ENCODE measurements at places on chromosomes 7 and 10.

DNA sequence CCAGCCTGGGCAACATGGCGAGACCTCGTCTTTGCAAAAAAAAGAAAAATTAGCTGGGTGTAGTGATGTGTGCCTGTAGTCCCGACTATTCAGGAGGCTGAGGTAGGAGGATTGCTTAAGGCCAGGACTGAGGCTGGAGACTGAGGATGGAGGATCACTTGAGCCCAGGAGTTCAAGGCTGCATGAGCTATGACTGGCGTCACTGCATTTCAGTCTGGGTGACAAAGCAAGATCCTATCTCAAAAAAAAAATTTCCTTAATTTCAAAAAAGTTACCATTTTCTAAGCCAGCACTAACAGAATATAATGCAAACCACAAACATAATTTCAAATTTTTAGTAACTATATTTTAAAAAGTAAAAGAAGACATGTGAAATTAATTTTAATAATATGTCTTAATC lies 13.4 kb upstream of the SRGN start:
- DNase-seq: no peak

- DNase-seq: no peak
Measured at GRCh38 chr10:86684331-86685097, 16.2 kb downstream of the LDB3 start.

- DNase-seq: no peak
Measured at GRCh38 chr10:119673271-119673670, 22.1 kb downstream of the BAG3 start.

- no peak for DNase-seq
Measured at GRCh38 chr10:8043569-8044306, 10.8 kb upstream of the GATA3 start.

DNA sequence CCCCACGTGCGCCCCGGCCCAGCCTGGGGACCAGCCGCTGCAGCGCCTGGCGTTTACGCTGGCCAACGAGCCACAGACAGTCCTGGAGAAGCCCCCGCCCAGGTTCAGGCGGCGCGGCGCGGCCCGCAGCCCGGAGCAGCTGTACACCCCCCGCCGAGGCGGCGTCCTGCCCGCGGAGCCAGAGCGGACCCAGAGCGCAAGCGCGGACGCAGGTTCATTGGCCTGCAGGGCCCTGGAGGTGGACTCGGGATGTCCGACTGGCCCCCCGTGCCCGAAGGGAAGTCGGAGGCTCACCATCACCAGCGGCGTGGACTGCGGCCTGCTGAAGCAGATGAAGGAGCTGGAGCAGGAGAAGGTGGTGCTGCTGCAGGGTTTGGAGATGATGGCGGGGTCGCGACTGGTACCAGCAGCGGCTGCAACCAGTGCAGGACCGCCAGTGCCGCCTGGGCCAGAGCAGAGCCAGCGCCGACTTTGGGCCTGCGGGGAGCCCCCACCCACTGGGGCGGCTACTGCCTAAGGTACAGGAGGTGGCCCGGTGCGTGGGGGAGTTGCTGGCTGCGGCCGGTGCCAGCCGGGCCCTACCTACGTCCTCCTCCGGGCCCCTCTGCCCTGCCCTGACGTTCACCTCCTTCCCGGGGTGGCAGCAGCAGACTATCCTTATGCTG lies 72.0 kb upstream of the KCTD7 start:
- DNase-seq: no peak

DNA sequence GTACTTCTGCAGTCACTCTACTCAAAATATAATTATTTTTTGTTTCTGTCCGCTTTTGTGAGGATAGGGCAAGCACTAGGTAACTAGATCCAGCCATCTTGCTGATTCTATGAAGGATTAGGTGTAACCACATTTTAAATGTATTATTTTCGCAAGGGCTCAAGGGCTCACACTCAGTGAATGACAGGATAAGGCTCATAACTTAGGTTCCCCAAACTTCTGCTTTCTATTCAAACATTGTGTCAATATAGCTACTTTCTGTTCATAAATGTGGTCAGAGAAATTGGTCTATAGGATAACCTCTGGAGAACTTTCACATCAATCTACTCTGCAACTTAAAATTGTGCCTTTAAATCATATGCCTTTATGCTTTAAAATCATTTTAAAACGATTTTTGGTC lies 1141.2 kb downstream of the SORCS1 start:
- no peak for DNase-seq

DNA sequence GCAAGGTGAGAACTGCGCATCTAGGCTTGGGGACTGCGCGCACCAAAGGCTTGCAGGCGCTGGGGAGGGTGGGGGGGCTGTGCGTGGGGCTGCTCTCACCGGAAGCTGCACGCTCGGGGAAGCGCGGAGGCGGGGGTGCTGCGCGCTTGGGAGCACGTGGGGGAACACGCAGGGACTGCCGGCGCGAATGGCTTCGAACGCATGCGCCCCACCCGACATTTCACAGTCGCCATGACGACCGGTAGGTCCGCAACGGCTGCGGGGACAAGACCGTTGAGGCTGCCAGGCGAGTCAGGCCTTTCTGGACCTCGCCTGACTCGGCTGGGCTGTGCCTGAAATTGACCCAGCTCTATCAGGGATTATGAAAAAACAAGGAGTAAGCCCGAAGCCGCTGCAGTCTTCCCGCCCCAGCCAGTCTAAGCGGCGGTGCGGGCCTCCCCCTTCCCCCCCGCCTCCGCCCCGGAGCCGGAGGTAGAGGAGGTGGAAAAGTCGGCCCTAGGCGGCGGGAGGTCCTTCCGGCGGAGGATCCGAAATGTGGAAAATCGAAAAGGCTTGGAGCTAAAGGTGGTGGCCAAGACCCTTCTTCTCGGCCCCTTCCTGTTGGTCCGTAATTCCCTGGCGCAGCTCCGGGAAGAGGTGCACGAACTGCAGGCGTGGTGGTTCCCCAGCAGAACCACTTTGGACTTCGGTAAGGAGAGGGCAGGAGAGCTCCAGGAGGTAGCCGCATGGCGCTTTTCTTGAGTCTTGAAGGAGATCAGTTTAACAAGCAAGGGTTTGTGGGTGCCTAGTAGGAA lies 34.9 kb upstream of the STEAP1 start:
- no peak for DNase-seq

DNA sequence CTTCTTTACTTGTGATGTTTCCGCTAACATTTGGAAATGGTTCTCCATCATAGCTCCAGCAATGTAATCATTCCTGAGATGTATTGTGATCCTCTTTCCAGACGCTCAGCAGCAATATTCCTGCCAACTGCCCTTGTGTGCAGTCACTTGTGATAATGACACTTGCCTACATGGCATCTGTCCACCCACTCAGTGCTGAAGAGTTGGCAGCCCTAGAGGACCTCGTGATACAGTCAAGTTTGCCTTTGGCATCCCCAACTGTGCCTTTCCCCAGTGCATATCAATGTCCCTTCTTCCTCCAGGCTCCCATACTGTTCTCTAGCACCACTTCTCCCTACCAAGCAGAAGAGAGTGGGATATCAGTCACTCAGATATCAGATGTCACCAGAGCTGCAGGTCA lies 64.9 kb downstream of the MYOF start:
- DNase-seq: no peak

GRCh38 chr7:100968031-100968430 lies 1.3 kb upstream of the MUC12 start:
- no peak for DNase-seq

GRCh38 chr10:123129618-123130271 lies 6.0 kb upstream of the HMX3 start:
- DNase-seq: no peak

- no peak for DNase-seq
Measured at GRCh38 chr7:39083781-39084180, 106.1 kb downstream of the POU6F2 start.

- no peak for DNase-seq
Measured at GRCh38 chr10:124644236-124644635, 99.9 kb downstream of the FAM53B start.

- DNase-seq: no peak
Measured at GRCh38 chr7:39417642-39418041, 148.6 kb upstream of the YAE1 start.

GRCh38 chr10:3406556-3406955 lies 234.0 kb upstream of the PITRM1 start:
- no peak for DNase-seq

DNA sequence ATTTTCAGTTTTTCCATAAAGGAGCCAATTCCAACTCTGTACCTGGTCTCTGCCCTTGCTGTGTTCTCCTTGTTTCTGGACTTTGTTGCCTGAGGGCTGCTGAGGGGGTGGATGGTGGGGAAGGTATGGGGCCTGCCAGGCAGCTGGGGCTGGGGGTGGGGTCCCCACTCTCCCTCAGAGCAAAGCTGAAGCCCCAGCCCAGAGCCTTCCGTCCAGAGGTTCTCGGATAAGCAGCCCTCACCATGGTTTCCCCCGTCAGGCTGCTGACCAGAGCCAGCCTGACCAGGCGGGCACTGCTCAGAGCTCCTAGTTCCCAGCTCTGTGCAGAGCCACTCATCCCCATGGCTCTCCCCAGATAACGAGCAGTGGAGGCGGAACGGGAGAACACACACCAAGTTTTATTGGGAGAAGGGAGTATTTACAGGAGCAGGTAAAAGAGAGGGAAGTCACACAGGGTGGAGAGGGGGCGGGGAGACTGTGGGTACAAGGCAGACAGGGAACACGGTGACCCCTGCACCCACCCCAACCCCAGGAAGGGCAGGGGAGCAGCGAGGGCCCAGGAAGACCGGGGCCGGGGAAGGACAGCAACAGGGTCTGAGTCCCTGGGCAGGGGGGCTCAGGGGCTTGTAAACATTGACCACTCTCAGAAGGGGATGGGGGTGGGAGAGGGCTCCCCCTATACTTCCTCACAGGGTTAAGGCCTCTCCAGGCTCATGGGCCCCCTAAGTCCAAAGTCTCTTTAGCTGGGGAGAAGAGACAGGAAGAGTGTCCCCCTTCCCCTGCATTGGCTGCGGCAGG lies 5.8 kb downstream of the GNB2 start:
- DNase-seq: no peak

DNA sequence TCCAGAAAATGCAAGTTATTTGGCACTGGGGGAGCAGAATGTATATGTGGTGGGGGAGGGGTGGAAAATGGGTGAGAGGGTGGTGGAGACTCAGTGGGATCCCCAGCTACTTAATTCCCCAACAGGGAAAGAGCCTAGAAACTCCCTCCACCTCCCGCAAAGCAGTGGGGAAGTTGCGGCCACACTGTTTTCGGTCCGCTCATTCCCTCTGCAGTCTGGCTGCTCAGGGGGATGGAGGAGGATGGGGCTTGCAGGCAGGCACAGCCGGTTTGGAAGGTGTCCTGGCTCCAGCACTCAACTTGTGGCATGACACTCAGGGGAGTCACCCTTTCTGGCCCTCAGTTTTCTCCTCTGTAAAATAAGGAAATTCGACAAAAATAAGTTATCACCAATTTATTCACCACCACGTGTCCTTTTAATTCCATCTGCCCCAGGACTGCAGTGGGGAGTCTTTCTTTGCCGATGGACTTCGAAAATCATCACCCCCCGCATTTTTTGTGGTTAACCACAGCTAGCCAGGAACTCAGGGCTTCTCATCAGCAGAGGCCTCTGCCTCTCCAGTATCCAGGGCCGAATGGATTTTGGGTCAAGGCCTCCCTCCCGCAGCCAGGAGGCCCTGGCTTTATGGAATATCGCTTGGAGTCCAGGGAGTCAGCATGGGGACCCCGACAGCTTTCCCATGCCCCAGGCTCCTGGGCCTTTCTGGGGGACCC lies 1.6 kb upstream of the HTRA1 start:
- DNase-seq: no peak

DNA sequence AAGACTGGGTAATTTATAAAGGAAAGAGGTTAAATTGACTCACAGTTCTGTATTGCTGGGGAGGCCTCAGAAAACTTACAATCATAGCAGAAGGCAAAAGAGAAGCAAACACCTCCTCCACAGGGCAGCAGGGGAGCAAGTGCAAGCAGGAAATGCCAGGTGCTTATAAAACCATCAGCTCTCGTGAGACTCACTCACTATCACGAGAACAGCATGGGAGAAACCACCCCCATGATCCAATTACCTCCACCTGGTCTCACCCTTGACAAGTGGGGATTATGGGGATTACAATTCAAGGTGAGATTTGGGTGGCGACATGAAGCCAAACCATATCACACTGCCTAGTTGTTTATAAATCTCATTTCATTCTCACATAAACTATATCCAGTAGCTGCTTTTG lies 28.0 kb upstream of the CPN1 start:
- DNase-seq: no peak

- DNase-seq: peak; percentile 84
Measured at GRCh38 chr7:130960208-130960988, 226.4 kb upstream of the KLF14 start.

- no peak for DNase-seq
Measured at GRCh38 chr7:149109969-149110368, 16.2 kb downstream of the ZNF425 start.

DNA sequence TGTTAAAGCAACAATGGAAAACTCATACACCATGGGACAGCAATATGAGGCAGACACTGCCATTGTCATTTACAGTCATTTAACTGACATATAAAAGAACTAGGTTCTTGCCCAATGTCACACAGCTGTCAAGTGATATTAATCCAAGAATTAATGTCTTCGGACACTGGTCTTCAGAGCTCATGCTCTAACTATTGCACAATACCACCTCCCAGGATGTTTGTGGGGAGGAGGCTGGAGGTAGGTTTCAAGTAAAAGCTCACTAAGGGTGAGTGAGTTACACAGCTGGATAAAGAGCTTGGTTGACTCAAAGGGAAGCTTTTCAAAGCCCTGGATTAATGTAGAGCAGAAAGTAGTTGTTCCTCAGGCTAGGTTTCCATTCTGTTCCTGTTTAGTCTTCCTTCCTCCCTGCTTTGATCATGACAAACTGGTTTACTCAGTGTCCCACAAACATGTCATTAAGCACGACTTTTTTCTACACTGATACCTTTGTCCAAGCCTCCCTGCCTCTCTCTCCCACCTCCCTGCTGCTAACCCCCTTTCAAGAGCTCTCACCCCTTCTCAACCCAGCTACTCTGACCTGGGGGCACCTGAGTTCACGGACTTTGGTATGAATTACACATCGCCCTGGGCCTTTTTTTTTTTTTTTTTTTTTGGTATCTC lies 987 bp upstream of the EXOC6 start:
- no peak for DNase-seq

GRCh38 chr10:113970641-113971040 lies 73.0 kb upstream of the ADRB1 start:
- no peak for DNase-seq

DNA sequence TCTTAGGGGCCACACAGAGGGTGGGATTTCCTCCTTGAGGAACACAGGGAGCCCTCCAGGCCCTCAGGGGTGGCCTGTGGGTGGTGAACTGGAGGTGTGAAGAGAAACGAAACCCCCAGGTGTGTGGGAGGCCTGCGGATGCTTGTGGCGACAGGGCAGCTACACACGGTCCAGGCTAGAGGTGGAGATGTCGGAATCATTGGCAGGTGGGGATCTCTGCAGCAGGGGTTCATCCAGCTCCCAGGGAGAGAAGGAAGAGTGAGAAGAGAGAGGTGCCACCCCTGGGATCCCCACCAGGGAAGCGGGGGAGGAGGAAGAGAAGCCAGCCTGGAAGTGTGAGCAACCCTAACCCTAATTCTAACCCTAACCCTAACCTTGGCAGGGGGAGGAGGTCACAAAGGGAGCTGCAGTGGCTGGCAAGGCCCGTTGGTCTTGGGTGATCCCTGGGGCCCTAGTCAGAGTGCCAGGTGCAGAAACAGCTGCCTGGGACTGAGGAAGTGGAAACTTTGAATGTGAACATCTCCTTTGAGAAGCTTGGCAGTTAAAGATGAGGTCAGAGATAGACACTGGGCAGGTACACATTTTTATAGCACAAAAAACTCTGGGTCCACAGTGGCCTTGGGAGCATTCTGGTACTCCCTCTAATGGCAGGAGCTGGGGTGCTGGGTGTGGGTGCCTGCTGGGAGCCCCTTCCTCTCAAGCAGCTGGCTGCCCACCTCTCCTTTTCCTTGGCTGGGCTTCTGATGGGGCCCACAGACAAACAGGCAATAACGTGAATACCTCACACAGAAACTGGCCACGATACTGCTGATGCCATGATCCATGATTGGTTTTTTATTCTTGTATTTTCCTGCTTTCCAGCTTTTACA lies 6.8 kb upstream of the AEBP1 start:
- DNase-seq: no peak

All from HFF-Myc (cell line).